ENCODE measurements at places on chromosomes 3 and 15.

DNA sequence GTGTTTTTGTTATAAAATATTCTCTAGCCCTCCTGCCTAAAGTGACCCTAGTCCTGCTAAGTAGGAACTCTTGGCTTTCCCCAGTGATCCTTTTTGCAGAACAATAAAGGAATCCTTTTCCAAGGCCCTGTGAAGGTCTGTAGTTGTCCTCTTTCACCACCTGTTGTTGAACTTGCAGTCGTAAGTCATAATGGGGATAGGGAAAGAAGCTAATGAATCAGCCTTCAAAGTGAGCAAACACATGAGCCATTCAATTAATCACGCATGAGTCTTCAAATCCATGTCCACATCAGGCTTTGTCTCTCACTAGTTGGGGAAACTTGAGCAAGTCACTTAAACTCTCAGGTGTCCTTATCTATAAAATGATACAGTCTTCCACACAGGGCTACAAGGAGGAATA is 27.6 kb downstream of the ZNF860 start:
- no peak for DNase-seq

GRCh38 chr3:171407759-171408158 is 52.4 kb downstream of the TNIK start:
- DNase-seq, result no peak

DNA sequence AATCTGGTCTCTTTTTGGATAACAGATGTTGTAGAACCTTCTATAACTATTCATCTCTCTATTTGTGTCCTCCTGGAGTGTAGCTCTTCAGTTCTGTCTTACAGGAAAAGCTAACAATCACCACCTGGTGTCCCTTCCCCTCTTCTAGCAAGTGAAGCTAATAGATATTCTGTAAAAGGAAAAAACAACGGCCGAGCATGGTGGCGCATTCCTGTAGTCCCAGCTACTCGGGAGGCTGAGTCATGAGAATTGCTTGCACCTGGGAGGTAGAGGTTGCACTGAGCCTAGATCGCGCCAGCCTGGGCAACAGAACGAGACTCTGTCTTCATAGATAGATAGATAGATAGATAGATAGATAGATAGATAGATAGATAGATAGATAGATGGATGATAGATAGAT is 779.4 kb downstream of the TUSC7 start:
- DNase-seq, result no peak

- DNase-seq, result no peak
Observed at GRCh38 chr15:64137226-64137833, 14.2 kb upstream of the SNX22 start.

DNA sequence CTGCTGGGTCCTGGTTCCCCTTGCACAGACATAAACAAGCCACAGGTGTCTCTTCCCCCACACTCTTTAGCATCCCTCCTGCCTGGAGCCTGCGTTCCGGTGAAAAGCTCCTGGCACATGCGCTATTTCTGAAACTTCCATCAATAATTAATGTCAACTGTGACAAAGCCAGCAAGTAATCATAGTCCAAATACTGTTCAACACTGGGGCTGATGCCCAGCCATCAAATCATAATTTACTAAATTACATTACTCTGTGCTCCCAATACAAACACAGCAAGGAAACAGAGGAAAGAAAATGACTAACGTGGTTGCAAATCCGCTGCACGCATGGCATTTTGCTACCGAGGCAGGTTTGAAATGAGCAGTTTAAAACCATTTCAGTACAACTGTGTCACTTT is 294.7 kb downstream of the ERC2 start:
- no peak for DNase-seq

DNA sequence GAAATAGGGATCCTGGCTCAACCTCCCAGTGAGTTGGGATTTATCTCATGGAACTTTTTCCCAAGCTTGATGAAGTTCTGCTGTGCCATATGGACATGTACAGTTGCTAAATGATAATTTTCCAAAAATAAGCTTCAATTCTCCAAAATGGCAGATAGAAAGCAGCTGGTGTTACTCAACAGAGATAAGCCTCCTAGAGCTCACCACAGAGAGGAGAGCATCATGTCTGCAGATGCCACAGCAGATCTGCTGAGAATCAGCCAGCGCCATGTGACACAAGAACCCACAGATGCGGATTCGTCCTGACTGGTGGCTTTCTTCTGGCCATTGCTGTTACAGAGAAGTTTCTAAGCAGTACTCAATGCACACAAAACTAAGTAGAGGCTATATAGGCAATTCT is 50.6 kb downstream of the AGTR1 start:
- peak; percentile 43 for DNase-seq

GRCh38 chr3:192188218-192188835 is 539.0 kb downstream of the FGF12 start:
- DNase-seq, result no peak

GRCh38 chr15:48447657-48448056 is 116.4 kb downstream of the DUT start:
- DNase-seq, result no peak

DNA sequence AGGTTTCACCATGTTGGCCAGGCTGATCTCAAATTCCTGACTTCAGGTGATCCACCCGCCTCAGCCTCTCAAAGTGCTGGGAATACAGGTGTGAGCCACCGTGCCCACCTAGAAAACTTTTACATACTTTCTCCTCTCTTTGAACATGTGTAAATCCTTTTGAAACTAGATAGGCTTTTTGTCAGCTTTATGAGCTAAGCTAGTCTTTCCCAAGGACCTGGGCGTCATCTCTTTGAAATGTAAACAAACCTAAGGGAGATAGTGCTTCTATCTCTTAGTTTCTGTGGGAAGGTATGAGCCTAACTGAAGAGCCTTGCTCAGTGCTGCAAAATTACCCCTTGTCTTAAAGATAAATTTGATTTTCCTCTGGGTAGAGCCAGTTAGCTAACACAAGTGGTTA is 4.8 kb downstream of the CX3CR1 start:
- DNase-seq, result no peak

DNA sequence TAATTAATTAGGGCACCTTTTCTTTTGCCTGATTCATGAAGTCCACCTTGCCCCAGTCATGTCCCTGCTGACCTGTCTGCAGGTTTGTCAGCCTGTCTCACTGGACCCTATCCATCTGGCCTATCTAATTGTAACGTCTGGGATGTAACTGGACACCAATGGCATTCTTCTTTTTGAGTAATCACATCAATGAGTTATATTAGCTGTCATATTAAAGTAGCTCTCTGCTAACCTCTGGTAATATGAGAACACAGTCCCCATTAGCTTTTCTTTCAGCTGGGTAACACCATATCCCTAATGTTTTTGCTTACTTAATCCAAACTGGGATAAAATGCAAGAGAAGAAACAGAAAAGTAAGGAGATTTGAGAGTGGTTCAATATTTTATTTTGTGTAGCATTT is 166.2 kb upstream of the VEPH1 start:
- DNase-seq, result no peak

- DNase-seq, result no peak
Observed at GRCh38 chr3:112482675-112483074, 16.6 kb downstream of the BTLA start.

DNA sequence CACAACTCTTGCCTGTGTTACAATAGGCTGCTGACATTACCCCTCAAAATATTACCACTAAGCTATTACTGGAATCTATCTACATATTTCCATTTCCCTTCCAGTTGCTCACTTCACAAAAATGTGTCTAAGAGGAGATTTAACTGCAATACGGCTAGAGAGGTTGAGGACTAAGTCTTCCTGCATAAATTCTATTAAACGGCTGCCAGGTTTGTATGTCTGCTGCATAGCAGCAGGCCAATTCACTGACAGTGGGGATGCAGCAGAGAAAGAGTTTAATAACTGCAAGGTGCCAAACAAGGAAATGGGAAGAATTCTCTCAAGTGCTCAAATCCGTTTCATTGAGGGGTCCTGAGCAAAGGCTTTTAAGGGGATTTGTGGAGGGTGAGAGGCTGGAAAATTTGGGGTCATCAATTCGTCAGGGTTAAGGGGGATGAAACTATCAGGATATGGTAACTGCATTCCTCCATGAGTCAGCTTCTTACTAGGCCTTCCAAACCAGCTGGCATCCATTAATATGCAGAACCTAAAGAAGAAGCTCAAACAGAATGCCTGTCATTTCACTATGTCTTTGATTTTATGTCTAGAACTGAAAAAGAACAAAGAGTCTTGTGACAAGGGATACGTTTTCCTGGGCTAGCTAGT is 675.6 kb downstream of the TBL1XR1 start:
- DNase-seq, result no peak

- no peak for DNase-seq
Observed at GRCh38 chr15:67003586-67003985, 61.8 kb upstream of the SMAD3 start.

DNA sequence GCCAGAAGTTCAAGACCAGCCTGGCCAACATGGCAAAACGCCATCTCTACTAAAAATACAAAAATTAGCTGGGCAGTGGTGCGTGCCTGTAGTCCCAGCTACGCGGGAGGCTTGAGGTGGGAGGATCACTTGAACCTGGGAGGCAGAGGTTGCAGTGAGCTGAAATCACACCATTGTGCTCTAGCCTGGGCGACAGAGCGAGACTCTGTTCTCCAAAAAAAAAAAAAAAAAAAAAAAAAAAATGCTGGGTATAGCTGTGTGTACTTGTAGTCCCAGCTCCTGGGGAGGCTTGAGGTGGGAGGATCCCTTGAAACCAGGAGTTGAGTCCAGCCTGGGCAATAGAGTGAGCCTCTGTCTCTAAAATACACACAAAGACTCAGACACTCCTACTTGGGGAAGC is 32.0 kb downstream of the PPP1R2 start:
- no peak for DNase-seq

GRCh38 chr3:97481416-97481815 is 283.1 kb upstream of the ARL6 start:
- DNase-seq, result no peak

GRCh38 chr3:116037954-116038911 is 407.1 kb downstream of the LSAMP start:
- no peak for DNase-seq

GRCh38 chr3:177521305-177521704 is 324.0 kb upstream of the TBL1XR1 start:
- DNase-seq, result no peak

DNA sequence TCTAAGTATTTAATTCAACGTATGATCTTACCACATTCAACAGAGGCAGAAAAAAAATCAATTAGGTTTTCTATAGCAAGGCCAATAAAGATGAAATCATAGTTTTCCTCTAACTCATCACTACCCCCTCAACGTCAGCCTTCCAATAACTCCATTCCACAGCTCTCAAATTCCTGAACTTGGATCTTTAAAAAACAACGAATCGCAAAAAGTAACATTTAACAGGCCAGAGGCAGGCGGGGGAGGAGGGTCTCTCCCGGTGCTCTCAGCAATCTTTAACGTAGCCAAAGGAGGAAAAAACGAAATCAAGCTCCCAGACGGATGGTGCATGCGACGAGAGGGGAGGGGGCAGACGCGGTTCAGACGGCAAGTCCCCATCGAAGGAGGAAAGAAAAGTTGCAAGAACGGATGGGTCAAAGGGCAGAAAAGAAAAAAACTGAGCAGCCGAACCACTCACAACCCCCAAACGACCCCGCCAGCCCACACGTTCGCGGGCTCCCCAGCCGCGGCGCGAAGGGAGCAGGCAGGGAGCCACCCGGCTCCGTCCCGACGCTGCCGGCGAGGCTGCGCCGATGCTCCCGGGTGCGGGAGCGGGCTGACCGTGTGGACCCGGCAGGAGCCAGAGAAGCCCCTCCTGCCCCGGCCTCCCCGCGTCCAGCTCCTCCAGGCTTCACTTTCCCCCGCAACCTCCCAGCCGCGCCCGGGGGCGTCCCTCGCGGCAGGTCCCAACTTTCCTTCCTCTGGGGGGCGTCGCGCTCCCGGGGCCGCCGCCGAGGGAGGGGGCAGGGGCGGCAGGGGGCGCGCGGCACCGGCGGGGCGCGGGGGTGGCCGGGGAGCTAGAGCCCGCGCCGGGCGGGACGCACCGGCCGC is 703 bp downstream of the PEAK1 start:
- DNase-seq, result no peak

DNA sequence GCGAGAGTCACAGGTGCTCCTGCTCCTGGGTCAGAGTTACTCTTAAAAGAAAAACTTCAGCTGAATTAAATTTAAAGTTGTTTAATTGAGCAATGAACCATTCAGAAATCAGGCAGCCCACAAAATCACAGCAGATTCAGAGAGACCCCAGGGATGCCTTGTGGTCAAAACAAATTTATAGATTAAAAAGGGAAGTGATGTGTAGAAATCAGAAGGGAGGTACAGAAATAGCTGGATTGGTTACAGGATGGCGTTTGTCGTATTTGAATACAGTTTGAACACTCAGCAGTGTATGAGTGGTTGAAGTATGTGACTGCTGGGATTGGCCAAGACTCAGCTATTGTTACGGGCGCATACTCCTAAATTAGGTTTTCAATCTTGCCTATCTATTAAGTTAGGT is 58.6 kb downstream of the UACA start:
- DNase-seq, result no peak

GRCh38 chr3:155230382-155230781 is 63.1 kb downstream of the STRIT1 start:
- no peak for DNase-seq

DNA sequence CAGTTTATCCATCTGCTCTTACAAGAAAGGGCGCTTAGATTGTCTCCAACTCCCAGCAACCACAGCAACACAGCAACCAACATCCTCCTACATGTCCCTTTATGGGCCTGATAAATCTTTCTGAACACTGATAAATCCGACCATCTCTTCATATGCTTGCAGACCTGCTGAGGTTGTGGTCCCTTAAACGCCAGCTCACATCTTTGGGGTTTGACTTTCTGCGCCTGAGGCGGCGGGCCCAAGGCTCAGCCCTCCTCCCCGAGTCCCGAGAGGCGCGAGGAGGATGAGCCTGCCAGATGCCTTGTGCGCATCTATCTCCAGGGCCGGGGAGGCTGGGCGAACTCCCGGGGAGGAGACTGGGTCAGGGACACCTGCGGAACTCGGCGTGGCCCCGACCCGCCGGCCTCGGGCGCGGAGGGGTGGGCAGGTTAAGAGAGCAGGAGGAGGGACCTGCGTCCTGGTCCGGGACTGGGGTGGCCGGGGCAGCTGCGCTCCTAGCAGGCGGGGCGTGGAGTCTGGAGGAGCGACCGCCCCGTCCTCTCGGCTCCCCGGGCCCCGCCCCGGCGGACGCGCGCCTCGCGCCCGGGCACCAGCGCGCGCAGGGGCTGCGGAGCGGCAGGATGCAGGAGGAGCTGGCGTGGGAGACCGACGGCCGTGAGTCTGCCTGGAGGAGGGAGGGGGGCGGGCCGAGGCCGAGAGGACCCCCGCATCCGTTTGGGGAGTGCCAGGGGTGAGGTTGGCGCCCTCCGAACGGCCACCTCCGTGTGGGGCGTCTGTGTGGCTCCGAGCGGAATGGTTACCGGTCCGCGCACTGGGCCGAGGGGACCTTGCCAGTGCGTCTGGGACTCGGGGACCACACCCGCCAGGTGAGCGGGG is at the start of gene ANKDD1A:
Gene ANKDD1A, plus strand, starts transcription at position 592 of the 876 bp plus-strand sequence. Its CDS starts 29 bp downstream, at position 621.
- DNase-seq, result peak; percentile 54
